ENCODE measurements at places on chromosomes 5 and 9. TPM values are rescaled to one million over a fixed set of nuclear protein-coding genes. Genes with fewer than 3 reads are reported as not detected.

The RAB24 gene
- 23.5 TPM for total RNA-seq

The FCN2 gene
- not detected for total RNA-seq

The PCSK5 gene
- 2.2 TPM for total RNA-seq

The PRDM9 gene
- not detected for total RNA-seq

The MUSK gene
- total RNA-seq = not detected

The S1PR3 gene
- total RNA-seq = 103 TPM

The C7 gene
- total RNA-seq = not detected

The F12 gene
- total RNA-seq = 21.1 TPM

The DROSHA gene
- total RNA-seq = 44.9 TPM

The PROB1 gene
- total RNA-seq = 0.12 TPM

The EFNA5 gene
- total RNA-seq = 14.7 TPM

The GMCL2 gene
- not detected for total RNA-seq

The TMEM215 gene
- not detected for total RNA-seq

The HSPB3 gene
- 0.14 TPM for total RNA-seq

The SPOCK1 gene
- total RNA-seq = 24.2 TPM

The GPR21 gene
- not detected for total RNA-seq

The HEMGN gene
- total RNA-seq = not detected

The SEMA6A gene
- total RNA-seq = 0.15 TPM

The ISL1 gene
- 0.06 TPM for total RNA-seq

The RLN1 gene
- total RNA-seq = not detected

The IL17B gene
- total RNA-seq = not detected

The TAF11L10 gene
- not detected for total RNA-seq

The SLCO6A1 gene
- not detected for total RNA-seq

The CDC25C gene
- 9.1 TPM for total RNA-seq
